Stimulated activated CD8-positive, alpha-beta memory T cell treated with anti-CD3 and anti-CD28 coated beads, Interleukin-7, amount 100 ng/mL, for 1 hour (primary cell): ENCODE measurements at places on chromosomes 1 and 21.

GRCh38 chr21:36716387-36716786 lies 17.5 kb downstream of the SIM2 start:
- DNase-seq = no peak

DNA sequence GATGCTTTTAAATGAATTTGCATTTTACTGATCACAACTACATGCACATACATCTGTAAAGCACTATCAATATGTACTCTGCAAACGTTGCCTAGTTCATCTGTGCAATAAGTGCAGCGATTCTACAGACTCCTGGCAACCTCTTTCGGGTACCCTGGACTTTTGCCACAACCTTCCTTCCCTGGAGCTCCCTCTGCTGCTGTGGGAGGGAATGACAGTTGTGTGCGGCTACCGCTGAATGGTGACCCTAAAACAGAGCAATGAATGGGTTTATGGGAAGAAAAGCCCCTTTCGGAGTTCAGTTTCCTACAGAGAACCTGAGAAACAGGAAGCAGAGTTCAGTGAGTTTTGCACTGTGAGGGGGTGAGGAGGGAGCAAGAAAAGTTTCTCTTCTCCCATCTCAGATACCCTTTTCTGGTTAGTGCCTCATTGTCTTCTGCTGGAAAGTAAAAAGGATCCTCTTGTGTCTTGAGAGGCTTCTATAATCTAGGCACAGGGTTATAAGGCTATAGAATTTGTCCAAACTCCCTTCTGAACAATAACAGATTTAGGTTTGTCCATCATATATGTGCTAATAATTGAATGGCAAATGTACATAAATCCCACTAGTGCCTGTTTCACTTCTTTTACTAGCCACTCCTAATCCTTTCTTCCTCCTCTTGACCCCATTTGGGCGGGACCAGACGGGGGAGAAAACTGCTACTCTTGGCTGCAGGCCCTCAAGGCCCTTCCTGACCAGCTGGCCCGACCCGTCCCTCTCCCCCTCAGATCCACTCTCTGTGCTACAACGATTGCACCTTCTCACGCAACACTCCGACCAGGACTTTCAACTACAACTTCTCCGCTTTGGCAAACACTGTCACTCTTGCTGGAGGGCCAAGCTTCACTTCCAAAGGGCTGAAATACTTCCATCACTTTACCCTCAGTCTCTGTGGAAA lies 19.8 kb upstream of the SARS1 start:
- peak; percentile 4 for DNase-seq

DNA sequence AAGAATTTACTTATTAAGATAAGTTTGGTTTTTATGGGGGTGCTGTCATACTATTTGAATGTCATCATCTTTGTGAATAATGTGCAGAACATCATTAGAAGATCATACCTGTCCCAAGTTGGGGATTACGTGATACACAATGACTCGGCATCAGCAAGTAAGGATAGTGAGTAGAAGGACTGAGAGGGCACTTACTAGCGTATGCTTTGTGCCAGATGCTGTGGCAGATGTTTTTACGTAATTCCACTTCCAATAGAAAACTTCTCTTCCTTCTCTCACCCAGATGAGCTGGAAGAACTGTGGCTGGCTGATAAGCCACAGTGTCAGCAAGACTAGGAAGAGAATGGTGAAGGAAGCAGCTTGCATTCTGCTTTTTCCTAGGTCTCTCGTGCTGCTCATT lies 28.1 kb upstream of the TGFB2 start:
- DNase-seq = no peak

DNA sequence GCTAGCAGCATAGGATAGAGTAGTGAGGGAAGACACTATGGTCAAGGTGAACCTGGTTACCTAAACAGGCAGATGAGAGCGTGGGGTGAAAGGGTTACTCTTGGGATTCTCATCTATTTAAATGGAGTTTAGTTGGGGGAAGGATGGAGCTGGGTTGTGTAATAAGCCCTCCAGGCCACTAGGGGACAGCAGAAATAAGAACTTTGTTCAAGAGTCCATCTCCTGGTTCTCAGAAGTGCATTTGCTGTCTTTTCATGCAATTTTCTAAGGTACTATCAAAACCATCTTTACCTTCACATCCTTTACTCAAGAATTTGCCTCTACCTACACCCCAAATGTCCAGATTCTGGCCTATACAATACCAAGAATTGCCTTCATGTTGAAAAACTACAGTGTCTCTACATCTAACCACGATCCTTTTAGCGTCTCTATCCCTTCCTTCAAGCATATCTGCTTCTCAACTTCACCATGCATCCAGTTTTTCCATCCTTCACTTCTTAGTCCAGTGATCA lies 28.0 kb downstream of the SLAMF1 start:
- DNase-seq = no peak

GRCh38 chr21:42547906-42548365 lies 34.3 kb downstream of the SLC37A1 start:
- no peak for DNase-seq

DNA sequence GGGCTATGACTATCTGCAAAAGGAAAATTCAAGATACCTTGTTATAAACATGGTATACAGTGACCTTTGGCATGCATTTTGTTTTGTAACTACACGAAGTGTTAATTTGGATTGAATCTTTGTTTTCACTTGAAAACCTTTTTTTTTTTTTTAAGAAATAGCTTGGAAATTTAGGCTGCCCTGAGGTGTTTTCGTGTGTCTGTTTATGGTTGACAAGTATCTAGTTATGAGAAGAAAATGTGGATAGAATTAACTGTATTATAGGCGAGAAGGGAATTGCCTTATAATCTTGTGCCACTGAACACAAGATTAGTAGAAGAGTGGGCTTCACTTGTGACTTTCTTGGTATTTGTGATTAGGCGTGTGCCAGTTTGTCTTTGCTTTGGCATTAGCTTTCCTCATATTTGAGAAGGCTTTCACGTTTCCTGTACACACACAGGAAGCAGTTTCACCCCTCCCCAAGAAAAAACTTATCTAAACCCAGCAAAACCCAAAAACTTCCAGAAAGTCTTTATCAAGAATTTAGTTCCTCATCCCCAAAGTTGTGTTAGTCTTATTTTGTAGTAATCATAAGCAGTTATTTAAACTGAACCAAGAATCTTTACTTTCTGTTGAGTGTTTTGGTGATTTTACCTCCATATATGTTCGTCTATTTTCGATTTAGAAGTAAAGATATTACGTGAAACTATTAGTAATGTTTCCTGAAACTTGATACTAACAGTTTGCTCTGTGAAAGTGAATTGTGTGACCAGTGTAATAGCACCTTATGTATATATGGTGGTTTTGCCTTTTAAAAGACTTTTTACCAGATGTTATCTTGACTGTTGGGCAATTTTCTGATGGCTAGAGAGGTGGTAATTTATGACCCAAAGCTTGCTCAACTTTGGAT lies 3.8 kb downstream of the DYRK1A start:
- no peak for DNase-seq

DNA sequence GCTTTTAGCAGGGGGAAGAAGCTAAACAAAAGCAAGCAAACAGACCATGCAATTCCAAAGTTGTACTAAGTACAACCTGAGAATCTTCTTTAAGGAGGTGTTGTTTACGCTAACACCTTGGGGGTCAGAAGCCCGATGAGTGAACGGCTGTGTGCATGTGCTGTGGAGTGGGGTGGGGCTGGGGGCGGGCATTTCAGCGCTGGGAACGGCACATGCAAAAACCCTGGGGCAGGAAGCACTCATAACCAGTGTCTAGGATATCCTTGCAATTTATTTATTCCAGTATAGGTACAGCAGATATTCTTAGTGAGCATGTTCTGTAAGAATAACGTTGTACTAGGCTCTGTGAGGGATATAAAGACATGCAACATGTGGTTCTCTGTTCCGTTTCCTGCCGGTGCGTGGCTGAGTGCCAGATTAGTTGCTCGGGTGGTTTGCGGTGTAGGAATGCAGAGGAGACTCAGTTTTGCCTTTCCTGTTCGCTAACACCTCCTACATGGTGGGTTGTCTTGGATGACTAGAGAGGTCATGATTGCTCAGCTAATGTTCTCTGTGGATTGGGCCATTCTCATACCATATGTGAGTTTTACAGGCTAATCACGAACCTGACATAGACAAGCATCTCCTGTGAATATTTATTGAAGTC lies 3.7 kb downstream of the FASLG start:
- DNase-seq = peak; percentile 80
